ENCODE measurements at places on chromosomes 3 and 15.

DNA sequence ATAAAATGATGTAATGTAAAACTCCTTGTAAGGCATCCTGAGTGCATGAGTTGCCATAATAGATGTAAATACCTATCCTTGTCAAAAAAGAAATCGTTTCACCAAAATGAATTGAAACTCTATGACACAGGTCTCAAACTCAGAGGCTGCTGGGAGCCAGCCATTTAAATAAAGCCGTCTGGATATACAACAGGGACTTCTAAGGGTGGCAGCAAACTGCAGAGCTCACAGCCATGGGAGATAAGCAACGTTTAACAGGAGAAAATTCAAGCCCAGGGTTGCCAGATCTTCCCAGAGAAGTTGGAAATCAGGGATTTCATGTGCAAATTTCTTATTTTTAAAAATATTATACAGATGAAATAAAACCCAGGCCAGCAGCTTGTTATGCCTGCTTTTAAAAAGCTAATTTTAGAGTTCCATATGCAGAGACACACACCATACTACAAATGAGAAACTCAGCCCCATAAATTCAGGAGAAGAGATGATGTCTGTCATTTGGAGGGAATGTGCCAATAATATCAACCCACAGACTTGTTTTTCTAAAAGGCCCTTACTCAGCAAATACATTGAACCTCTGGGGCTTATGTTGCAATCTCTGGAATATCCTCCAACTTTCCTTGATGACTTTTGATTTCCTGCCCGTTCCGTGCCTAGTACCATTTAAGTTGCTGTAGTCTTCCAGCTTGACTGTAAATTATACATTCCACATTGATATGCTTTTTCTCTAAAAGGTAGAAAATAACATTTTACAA is 75.6 kb downstream of the AQP9 start:
- DNase-seq, result no peak

DNA sequence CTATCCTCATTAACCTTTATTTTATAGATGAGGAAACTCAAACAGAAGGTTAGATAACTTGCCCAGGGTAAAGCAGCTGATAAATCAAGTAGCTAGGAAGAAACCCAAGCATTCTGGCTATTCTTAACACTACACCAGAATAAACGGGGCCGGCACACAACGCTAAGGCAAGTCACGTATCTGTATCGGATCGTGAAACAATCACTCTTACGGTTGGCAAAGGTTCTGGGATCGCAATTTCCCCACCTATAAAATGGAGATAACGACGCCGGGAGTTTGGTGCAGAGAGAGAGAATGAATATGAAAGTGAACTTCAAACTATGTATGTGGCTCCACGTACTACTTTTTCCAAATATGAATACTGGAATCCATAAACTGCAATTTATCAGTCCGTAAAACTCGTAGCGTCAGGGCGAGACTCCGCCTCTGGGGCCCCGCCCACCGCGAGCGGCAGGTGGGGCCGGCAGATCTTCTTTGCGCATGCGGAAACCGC is 252 bp upstream of the ARMC8 start:
- DNase-seq, result peak; percentile 87

- DNase-seq, result no peak
Observed at GRCh38 chr15:71889947-71890346, 79.6 kb downstream of the NR2E3 start.

- no peak for DNase-seq
Observed at GRCh38 chr3:141659821-141660613, 78.1 kb upstream of the RNF7 start.

- no peak for DNase-seq
Observed at GRCh38 chr3:99712291-99712954, 74.0 kb downstream of the COL8A1 start.

- no peak for DNase-seq
Observed at GRCh38 chr3:101862416-101863165, 13.3 kb downstream of the NFKBIZ start.

- no peak for DNase-seq
Observed at GRCh38 chr15:60419753-60420152, 22.0 kb upstream of the ANXA2 start.

DNA sequence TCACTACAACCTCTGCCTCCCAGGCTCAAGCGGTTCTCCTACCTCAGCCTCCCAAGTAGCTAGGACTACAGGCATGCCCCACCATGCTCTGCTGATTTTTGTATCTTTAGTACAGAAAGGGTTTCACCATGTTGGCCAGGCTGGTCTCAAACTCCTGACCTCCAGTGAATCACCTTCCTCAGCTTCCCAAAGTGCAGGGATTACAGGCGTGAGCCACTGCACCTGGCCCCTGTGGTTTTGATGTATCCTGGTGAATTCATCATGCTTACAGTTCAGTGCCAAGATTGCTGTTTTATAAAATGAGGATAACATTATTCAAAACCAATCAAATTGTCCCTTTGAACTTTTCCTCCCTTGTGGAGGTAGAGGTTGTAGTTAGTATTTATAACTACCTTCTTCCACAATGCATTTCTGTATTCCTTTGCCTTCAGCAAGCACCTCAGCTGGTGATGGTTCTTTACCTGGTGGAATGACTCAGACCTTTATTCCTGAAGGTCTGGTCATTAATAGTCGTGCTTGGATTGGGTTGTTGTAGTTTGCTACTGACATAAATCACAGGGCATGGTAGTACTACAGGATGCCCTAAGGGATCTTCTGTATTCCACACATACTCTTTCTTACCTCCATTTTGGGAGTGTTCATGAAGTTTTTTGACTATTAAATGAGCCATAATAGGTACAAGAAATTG is 76.9 kb downstream of the UBP1 start:
- DNase-seq, result no peak

- no peak for DNase-seq
Observed at GRCh38 chr3:152841131-152841530, 6.2 kb downstream of the P2RY1 start.

GRCh38 chr3:194030372-194030771 is 105.6 kb upstream of the HES1 start:
- DNase-seq, result no peak

DNA sequence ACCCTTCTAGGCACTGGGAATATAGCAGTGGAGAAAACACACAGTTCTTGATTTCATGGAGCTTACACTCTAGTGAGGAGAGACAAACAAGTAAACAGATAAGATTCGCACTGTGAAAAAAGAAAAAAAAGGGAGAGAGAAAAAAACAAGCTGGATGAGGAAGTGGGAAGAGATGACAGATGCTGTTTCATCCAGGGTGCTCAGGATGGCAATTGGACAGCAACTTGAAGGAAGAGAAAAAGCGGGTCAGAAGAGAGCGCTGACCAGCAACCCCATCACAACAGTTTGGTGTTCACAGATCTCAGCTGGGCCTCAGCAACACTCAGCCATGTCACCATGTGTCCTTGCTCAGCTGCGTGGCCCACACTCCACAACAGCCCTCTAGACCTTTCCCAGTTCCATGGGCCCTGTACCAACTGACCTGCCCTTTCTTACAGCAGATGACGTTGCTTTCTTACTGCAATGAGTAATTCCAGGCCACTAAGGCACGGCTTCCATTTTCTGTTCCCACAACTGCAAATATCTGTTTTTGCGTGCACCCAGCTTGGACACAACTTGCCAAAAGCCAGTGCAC is 230.8 kb downstream of the MEX3B start:
- DNase-seq, result no peak

GRCh38 chr3:107911337-107912000 is 179.4 kb downstream of the CD47 start:
- no peak for DNase-seq

DNA sequence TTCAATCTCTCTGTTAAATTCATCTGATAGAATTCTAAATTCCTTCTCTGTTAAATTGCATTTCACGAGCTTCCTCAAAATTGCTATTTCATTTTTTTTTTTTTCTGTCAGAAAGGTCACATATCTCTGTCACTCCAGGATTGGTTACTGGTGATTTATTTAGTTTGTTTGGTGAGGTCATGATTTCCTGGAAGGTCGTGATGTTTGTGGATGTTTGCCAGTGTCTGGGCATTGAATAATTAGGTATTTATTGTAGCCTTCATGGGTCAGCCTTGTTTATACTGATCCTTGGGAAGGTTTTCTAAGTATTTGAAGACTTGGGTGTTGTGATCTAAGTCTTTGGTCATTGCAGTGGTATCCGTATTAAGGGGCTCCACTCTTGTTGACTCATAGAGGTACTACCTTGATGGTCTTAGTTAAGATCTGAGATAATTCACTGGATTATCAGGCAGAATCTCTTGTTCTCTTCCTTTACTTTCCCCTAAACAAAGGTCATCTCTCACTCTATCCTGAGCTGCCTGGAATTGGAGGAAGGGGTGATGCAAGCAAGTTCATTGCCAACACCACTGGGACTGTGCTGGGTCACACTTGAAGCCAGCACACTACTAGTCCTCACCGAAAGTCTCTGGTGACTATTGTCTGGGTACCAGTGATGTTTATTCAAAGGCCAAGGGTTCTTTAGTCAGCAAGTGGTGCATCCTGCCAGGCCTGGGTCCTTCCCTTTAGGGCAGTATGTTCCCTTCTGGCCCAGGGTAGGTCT is 231.1 kb downstream of the GBE1 start:
- DNase-seq, result no peak

DNA sequence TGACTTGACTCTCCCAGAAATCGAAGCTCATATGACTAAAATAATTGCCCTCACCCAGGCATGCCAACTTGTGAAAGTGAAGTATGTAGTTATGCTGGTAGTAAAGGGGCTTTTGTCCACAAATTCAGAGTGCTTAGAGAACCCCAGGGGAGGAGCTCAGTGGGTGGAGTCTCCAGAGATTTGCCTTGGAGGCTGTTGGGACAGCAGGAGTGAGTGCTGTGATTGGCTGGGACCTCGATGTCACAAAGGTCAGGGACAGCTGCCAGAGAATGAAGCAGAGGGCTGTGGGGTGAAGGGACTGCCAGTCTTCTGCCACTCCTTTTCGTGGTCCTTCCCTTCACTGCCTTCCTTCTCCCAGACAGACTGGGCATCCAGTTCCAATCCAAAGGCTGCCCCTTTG is 49.8 kb downstream of the ZNF445 start:
- no peak for DNase-seq

DNA sequence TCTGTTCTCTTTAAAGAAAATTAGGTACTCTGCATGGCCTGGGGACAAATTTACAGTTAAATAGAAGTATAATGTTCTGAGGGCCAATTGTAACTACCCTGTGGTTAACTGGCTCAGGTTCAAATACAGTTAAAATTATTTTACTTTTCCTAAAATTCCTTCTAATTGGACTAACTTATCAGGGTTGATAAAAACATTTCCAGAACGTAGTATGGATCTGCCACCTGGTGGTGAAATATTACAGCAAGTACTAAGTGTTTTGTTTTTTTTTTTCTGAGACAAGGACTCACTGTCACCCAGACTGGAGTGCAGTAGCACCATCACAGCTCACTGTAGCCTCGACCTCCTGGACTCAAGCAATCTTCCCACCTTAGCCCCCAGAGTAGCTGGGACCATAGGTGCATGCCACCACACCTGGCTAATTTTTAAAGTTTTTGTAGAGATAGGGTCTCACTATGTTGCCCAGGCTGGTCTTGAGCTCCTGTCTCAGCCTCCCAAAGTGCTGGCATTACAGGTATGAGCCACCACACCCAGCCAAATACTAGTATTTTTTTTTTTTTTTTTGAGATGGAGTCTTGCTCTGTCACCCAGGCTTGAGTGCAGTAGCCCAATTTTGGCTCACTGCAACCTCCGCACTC is 29.2 kb downstream of the NEO1 start:
- no peak for DNase-seq

- DNase-seq, result no peak
Observed at GRCh38 chr3:47512416-47513124, 942 bp downstream of the ELP6 start.

DNA sequence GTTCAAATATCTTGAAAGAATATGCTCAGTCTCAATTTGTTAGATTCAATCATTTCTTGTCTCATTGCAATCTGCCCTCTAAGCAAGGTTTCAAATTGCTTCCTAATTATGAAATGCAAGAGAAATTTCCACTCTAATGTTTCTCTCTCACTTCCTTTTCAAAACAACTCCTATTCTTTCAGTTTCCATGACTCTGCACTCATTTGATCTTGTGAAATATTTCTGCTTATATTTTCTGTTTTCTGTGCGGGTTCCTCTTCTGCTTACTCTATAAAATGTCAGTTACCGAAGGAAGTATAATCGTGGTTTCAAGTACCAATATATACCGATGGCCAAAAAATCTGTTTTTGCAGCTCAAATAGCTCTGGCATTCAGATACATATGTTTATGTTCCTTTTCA is 521.9 kb upstream of the NAALADL2 start:
- no peak for DNase-seq

DNA sequence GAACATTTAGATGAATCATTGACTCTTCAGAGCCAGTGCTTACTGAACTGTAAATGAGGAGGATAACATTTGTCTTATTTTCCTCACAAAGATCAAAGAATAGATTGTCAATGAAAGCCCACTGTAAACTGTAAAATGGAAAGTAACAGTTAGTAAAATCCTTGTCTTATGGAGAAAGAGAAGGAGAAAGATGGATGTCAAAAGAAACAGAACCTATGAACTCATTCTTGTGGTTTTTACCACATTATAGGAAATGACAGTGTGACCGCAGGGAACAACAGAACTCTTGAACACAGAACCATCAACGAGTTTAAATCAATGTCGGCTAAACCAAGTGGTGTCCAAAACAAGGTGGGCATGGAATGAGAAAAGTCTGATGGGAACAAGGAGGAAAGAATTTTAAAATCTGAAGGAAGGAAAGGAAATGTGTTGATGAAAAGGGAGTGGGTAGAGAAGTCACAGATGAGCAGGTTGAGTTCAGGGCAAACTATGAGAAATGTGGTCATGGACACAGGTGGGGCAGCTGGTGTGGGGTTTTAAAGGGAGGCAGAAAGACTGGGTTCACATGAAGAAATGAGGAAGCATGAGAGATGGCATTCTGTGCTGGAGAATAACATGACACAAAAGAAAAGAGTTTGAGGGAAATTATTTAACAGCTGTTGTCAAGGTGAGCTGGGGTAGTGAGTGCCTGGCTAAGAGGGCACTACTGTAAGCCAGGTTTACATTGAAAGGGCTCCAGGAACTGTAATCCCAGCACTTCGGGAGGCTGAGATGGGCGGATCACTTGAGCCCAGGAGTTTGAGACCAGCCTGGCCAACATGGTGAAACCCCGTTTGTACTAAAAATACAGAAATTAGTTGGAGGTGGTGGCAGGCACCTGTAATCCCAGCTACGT is 42.4 kb upstream of the ETV5 start:
- no peak for DNase-seq

- DNase-seq, result no peak
Observed at GRCh38 chr3:127887321-127887720, 27.7 kb upstream of the KBTBD12 start.

DNA sequence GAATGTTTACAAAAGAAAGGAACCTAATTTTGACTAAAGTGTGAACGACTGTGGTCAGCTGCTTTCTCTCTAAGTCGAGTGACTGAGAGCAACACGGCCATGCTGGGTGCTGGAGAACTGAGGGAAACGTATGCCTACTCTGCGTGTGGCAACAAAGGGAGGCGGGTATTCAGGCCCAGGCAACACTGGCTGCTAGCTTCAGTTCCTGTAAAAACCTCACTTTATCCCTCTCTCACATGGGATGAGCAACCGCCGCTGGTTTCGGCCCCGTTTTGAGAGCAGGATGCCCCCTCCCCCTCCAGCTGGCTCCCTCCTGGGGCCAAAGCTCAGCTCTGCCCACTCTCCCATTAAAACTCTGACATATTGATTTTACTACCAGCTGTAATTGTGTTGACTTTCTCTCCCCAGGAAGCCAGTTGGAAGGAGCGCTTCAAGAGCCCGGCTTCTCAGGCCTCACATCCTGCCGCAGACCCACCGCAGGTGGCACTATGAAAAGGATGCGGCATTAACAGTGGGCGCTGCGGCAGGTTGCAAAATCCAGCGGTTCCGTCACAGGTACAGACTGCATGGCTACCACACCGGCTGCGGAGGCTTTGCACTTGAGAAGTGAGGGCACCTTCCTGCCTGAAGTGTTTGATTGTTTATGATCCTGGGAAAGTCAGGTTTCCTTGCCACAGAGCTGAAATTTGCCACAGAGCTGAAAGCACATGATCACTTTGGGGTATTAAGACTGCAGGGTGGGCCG is 12.7 kb downstream of the PLXND1 start:
- peak; percentile 21 for DNase-seq

Measured in stimulated activated CD4-positive, alpha-beta T cell treated with anti-CD3 and anti-CD28 coated beads, Interleukin-4, amount 100 ng/mL, for 4 hours (primary cell).